ENCODE measurements at places on chromosomes 4 and X.

DNA sequence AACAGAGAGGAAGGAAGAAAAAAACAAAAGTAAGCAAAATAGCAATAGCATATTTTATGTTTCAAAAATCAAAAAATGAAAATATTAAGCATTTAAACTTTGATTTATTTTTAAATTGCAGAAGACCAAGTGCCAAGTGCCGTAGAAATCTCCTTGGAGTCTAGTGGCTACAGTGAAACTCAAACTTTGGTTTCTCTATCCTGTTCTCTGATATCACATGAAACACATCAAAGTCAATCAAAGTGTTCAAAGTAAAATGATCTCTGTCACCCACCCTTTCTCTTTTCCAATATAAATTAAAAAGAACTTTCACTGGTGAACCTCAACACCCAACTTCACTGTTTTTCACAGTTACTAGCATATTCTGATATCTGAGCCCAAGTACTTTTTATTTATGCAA, 81.1 kb downstream of the HADH start:
- DNase-seq, result no peak

DNA sequence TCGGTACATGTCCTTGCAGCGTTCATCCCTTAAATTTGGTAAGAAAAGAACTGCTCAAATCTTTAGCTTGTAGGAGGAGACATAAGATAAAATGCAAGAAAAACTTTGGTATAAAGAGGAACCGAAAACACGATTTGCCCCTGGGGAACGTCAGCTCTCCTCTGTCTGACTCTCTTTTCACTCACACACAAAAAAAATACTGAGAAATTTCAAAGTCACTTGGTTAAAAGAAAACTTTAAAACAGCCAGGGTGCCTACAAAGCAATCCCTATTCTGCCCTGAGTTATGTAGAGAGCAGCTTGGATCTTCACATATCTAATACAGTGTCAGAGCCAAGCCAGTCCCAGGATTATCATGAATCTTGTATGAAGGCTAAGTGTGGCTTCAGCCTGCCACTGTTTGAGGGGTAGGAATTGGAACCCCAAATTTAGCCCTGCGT, 248.5 kb upstream of the CXXC4 start:
- no peak for DNase-seq

DNA sequence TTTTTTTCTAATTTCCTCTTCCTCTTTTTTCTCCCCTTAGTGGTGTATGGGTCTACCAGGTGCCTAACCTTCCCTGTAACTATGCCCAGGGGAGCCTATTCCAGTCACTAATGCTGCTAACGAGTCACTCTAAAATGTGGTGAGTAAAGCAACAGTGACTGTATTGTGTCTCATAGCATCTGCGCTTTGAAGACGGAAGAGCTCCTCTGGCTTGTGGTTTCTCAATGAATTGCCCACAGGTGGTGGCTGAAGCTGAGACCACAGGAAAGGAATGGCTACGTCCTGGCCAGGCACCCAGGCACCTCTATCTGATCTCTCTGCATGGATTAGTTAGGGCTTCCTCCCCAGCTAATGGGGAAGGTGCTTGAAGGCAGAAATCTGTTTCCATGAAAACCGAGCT, 763.5 kb upstream of the FRG1 start:
- DNase-seq, result no peak

- no peak for DNase-seq
Measured at GRCh38 chr4:140893939-140894338, 137.8 kb upstream of the TBC1D9 start.

DNA sequence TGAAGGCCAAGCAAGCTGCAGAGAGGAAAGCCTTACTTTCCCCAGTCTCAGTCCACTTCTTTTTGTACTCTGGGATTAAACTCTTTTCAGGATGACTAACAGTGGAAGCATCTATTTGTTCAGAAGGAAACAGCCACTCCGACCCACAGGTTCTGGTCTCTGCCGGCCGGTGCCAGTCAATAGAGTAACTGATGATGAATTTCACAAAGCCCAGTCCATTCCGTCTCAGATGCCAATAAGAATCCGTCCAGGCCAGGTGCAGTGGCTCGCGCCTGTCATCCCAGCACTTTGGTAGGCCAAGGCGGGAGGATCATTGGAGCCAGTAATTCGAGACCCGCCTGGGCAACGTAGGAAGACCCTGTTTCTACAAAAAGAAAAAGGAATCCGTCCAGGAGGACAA, 58.5 kb upstream of the HELT start:
- DNase-seq, result no peak

- no peak for DNase-seq
Measured at GRCh38 chr4:184251670-184251980, 34.0 kb upstream of the ENPP6 start.

DNA sequence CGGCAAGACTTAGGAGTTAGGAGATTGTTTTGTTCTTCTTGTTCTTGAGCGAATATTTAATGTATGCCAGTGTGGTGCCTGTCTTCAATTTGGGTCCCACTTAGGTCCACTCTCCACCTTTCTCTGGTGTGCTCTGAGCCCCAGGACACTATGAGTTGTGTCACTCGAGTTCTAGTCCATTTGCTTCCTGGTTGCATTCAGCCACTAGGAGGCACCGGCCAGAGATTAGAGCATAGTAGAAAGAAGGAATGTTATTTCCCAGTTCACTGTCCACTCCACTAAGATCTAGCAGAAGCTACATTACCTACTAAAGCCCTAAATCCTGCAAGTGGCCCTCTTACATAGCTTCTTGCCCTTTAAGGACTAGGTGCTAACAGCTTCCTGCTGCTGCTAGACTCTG, 326.9 kb downstream of the NAF1 start:
- DNase-seq, result no peak

DNA sequence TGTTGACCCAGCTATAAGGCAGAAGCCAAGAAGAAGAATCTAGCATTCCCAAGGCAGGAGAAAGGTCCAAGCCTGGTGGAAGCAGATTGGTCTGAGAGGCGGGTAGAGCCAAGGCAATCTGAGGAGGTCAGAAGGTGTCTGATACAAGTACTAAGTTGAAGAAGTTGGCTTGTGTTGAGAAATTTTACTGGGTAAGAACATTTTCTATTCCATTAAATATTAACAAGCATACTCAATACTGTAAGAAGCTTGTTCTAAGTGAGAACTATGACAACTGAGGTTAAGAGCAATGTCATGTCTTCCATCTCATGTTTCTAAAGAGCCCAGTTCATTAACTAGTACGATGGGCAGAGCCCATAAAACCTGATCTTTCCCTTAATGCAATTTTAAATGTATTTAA, 75.0 kb downstream of the FAM13A start:
- no peak for DNase-seq

GRCh38 chr4:93743022-93743421, 85.5 kb upstream of the ATOH1 start:
- no peak for DNase-seq

GRCh38 chr4:153341575-153342090, 2.9 kb upstream of the MND1 start:
- no peak for DNase-seq

All from activated CD8-positive, alpha-beta memory T cell treated with anti-CD3 and anti-CD28 coated beads for 4 hours (primary cell).